ENCODE measurements at places on chromosomes 3 and 15.

DNA sequence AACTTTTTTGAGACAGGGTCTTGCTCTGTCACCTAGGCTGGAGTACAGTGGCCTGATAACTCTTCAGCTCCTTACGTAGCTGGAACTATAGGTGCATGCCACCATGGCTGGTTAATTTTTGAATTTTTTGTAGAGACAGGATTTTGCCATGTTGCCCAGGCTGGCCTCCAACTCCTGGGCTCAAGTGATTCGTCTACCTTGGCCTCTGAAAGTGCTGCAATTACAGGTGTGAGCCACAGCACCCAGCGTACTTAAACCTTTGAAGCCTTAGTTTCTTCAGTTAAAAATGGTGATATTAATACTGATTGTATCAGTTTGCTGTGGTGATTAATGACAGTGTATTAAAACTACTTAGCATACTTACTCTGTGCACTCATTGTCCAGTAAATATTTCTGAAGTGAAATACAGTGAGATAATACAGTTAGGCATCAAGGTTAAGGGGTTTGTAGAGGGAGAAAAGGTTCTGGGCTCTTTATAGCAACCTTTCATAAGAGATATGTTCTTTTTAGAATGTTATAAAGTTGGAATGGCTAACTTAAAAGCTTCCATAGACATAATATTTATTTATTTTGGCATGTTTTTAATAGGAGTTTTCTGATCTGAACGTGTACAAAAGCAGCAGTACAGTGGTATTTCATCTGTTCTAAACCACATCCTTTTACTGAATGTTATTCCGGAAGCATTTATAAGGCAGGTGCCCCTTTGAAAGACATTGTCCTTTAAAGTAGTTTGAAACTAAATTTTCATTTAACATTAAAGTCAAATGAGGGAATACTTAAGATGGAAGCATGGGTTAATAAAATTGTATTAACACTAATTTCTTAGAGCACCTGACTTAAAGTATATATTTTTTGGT, 23.6 kb downstream of the NCK1 start:
- DNase-seq: no peak

DNA sequence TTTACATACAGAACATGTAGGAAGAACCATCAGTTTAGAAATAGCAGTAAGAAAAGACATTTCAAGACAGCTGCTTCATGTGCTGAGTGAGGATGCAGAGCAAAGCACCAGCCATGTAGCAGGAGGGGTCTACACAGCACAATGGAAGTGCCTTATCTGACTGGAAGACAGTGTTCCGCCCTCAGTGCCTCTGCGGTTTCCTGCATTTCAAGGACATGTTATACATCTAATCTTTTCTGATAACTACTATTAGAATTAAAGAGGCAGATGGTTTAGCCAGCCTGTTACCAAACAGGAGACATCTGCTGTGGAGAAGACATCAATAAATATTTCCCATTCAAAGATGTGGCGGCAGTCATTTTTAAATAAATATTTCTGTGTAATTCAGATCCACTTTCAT, 10.6 kb downstream of the LSG1 start:
- no peak for DNase-seq

DNA sequence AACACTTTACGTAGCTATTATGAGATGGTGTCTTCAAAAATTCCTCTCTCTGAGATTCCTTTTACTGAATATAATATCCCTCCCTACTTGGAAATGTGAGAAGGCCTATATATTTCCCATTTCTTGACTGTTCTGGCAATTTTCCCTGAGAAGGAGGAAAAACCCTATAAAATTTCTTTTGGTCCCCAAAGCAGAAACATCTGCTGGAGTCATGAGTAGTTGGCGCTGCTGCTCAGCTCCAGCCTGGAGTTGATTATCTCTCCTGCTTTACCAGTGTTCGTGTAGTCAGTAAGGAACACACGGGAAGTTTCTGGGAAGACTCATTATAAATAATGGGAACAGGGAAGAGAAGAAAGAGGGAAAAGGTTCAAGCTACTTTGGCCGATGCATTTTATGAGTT, 680.1 kb downstream of the EPHA3 start:
- peak; percentile 31 for DNase-seq

GRCh38 chr3:34155108-34155507, 356.7 kb downstream of the PDCD6IP start:
- DNase-seq: no peak

GRCh38 chr15:73607405-73607804, 25.8 kb downstream of the NPTN start:
- DNase-seq: no peak

DNA sequence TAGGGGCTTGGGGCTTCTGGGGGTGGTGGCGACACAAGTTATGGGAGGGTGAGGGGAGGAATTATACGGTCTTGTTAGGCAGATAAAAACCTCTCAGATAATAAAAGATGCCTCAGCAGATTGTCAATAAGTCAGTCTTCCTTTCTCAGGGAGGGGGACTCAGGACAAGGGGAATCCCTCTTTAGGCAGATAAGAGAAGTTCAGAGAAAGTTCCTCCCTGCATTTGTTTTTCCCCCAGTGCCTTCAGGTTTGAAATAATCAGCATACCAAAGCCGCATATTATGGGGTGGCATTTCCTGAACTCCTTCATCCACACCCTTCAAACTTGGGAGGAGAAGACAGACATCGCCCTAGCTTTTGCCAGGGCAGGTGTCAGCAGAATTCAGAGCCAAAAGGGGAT, 8.5 kb downstream of the PPCDC start:
- no peak for DNase-seq

DNA sequence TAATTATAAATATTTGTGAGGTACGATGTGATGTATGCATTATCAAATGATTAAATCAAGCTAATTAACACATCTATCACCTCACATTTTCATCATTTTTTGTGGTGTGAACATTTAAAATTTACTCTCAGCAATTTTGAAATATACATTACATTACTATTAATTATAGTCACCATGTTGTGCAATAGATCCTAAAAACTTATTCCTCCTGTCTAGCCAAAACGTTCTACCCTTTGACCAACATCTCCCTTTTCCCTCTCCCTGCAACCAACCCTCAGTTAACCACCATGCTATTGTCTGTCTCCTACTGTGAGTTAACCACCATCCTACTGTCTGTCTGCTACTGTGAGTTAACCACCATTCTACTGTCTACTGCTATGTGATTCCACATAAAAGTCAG, 20.7 kb upstream of the SLMAP start:
- DNase-seq: no peak

GRCh38 chr3:25438791-25439555, 10.9 kb downstream of the RARB start:
- no peak for DNase-seq

DNA sequence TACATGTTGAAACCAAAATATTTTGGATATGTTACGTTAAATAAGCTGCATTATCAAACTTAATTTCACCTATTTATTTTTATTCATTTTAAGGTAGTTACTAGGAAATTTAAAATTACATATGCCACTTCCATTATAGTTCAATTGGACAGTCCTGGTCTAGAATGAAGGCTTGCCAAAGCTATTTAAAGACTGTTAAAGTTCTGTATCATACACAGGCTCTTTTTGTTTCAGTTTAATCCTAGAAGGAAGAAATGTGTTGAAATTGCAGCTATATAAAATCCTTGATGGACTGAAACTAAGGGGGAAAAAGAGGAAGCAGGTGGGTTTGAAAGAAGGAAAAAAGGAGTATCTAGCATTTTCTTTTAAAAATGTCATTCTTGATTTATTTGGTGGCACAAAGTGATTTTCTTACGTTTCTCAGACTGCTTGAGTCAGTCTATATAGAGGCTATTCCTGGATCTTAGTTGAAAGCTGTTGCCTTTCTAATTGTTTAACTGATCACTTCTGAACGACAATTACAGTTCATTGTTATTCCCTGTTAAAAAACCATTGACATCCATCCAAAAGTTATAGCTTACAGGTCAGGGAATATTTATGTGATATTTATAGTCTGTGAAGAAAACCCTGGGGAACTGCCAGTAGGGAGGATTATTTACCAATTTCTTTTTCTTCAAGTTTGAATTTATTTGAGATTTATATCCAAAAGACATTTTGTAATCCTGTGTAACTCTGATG, 195.0 kb downstream of the RORA start:
- DNase-seq: no peak

GRCh38 chr3:13484851-13485590, 4.9 kb downstream of the HDAC11 start:
- no peak for DNase-seq

All from HS-5 (cell line).